ENCODE measurements at places on chromosomes 7 and 10. TPM values are rescaled to one million over a fixed set of nuclear protein-coding genes. Genes with fewer than 3 reads are reported as not detected.

DNA sequence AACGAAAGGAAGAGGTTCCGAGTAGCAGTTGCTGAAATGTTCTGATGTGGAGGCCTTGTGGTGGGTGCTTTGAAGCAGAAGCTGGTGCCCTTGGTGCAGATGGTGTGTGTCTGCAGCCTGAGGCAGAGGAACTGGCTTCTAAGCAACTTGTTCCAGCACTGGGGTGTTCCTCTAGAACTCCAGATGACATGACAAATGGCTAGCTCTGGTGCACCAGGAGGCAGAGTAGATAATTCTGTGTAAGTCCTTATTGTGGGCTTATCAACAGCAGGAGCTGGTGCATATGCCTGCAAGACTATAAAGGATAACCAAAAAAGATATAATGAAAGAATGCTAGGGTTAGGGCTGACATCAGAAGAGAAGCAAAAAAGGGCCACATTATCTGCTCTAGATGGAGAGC is 76.5 kb downstream of the ARL5B start:
- no peak for DNase-seq

The FEZF1 gene
- total RNA-seq, result not detected

- DNase-seq, result peak; percentile 5
These were observed 443.8 kb downstream of the MAGI2 start for GRCh38 chr7:79009647-79010046.

The OPN4 gene
- total RNA-seq, result not detected

The GRID2IP gene
- total RNA-seq, result not detected

- DNase-seq, result no peak
These were observed 295.1 kb downstream of the RPS24 start for GRCh38 chr10:78328592-78329404.

DNA sequence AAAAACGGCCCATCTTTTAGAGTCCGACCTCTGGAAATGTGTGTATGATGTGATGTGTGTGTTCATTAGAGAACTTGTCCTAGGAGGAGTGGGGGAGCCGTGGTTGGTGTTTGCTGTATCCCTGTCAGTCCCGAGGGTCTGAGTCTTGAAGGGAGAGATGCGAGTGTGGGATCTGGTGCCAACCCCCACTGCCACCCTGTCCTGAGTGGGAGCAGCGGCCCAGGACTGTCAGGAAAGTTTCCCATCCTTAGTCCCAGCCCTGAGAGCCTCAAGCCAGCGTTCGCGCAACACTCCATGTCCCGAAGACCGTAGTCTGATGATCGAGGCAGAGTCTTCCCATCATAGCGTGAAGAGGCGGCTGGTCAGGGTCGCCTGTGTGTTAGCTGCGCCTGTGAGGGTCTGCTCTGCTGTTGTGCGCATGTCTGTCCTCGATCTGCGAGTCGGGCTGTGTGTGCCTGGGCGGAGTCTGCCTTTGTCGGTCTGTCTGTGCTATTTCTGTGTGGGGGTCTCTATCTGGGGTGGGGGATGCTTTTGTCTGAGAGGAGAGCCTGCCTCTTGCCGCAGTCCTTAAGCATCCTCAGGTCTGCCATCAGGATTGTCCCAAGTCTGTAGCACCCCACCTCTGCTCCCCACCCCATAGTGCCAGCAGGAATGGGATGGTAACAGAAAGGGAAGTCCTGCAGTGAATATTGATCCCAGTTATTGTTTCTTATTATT is 514 bp upstream of the CHAT start:
- DNase-seq, result no peak

- DNase-seq, result no peak
These were observed 634.1 kb downstream of the ACTR3B start for GRCh38 chr7:153393666-153394065.

The FAM3C gene
- total RNA-seq, result 35.0 TPM

- DNase-seq, result peak; percentile 87
These were observed 243.9 kb downstream of the SNX13 start for GRCh38 chr7:17696422-17696821.

DNA sequence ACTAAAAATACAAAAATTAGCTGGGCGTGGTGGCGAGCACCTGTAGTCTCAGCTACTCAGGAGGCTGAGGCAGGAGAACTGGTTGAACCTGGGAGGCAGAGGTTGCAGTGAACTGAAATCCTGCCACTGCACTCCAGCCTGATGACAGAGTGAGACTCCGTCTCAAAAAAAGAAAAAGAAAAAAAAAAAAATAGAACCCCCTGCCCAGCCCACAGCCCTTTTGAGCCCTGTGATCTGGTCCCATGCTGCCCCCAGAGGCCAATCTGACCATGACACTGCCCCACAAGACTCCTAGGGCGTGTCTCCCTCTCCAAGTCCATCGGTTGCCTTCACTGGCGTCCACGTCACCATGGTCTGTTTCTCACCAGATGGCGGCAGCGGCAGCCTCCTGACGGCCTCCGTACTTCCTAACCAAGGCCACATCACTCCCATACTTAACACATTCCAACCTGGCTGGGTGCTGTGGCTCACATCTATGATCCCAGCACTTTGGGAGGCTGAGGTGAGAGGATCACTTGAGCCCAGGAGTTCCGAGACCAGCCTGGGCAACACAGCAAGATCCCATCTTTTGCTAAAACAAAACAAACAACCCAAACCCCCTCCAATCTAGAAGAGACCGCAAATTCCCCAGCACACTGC is 18.0 kb downstream of the STX1A start:
- peak; percentile 33 for DNase-seq

The NPFFR1 gene
- total RNA-seq, result not detected

The PTPRZ1 gene
- not detected for total RNA-seq

- DNase-seq, result peak; percentile 14
These were observed 565 bp downstream of the STRIP2 start for GRCh38 chr7:129434675-129435318.

DNA sequence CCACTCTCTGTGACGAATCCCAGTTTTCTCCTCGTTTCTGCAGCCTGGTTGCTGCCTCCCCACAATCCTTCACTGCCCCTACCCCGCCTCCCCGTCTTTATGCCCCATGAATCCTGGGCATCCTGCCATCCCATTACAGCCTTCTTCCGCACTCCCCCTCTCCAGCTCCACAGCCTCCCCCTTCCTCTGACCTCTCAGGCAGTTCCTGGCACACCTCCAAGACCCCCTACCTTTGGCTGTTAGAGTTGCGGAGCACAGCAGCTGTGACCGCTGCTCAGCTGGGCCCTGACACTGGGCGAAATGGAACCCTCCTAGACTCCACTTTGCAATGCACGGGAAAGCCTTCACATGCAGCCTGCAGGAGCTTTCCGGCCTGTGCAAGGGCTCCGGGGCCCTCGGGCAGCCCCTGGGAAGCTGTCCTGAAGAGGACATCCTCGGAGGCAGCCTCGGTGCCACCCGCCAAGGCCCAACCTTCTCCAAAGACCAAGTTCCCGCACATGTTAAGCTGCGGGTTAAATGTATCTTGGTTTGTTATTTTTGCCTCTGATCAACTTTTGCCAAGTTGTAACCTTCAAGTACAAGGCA is 400.7 kb upstream of the MKI67 start:
- DNase-seq, result no peak

The ANK3 gene
- 1.8 TPM for total RNA-seq

GRCh38 chr7:114085313-114085591 is 166.4 kb upstream of the PPP1R3A start:
- DNase-seq, result no peak

- no peak for DNase-seq
These were observed 104.9 kb upstream of the YAE1 start for GRCh38 chr7:39461263-39461820.

The FUOM gene
- total RNA-seq, result 28.1 TPM

DNA sequence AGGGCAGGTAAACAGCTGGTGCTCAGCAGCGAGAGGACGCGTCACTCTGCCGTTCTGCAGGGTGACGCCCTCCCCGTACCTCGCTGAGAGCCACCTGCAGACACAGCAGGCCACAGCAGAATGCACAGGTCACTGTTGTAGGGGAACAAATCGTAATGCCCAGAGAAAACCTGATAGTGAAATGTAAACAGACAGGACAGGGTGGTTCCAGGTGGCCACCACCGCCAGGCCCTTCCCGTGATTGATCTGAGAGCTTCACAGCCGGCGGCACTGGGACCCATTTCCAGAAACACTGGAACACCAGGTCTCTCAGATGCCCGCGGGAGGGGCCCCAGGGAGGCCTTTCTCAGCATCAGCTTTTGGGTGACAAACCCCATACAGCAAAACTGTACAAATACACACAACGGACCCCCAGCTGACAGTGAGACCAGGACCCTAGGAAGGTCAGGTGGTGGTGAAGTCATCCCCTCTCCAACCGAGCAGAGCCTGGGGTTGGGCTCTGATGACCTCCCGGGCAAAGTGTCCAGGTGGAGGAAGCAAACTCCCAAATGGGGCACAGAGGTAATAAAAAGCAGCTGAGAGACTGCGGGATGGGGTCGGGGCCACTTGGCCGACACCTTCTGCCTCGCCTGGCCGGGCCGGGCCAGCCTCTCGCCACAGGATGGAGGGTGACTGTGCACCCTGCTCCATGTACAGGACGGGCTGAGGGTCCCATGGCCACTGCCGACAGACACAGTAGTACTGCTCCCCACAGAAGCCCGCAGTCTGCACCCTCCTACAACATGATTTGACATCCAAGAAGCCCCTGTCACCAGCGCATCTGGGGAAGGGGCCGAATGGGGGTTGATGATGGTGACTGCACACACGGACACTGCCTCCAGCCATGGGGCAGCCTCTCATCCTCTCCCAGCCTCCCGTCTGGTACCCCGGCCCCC is 4.6 kb downstream of the BHLHA15 start:
- DNase-seq, result no peak

GRCh38 chr10:109851616-109852474 is 71.5 kb downstream of the XPNPEP1 start:
- DNase-seq, result no peak

The COL26A1 gene
- total RNA-seq, result not detected

DNA sequence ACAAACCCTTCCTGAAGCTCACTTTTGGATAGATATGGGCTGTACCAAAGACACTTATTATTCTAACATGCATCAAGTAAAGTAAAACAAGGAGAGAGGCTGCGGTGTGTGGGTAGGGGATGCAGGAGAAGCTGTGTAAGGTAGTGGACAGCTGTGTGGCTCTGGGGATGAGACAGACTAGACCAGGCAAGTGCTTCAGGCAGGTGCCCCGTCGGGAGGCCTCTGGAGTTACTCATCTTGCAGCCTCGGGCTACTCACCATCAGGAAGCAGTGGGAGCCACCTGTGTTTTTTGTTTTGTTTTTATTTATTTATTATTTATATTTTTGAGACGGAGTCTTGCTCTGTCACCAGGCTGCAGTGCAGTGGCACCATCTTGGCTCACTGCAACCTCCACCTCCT is 49.3 kb upstream of the NCAPG2 start:
- DNase-seq, result no peak

DNA sequence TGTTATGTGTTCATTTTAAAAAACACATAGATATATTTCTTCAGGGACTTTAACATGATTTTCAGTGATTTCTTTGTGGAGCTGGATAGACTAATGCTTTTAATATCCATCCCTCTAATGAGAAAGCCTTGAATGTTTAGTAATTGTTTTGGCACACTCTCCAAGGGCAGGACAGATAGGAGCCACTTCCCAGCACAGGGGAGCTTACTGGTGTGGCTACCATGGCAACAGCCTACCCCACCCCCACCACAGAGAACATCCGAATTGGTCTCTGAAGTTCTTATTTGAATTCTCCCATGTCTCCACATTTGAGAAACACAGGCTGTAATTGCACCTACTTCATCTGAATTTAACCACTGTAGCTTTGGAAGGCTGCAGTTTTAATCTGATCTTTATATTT is 87.7 kb downstream of the PRKG1 start:
- DNase-seq, result no peak

GRCh38 chr7:113998934-113999333 is 80.1 kb upstream of the PPP1R3A start:
- no peak for DNase-seq

GRCh38 chr7:36071605-36072004 is 81.4 kb upstream of the EEPD1 start:
- DNase-seq, result no peak

The TAC1 gene
- total RNA-seq, result not detected

The PDGFA gene
- total RNA-seq, result 4.7 TPM

- DNase-seq, result no peak
These were observed 220.1 kb upstream of the GHITM start for GRCh38 chr10:83919187-83919586.

DNA sequence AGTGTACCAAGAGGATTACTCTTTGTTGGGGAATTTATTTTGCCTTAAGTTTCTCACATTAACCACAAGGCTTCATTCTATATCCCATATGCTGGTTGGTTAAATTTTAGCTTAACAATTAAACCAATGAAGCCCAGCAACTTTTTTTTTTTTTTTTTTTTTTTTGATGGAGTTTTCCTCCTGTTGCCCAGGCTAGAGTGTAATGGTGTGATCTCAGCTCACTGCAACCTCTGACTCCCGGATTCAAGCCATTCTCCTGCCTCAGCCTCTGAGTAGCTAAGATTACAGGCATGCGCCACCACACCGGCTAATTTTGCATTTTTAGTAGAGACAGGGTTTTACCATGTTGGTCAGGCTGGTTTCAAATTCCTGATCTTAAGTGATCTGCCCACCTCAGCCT is 75.0 kb upstream of the MKX start:
- no peak for DNase-seq

DNA sequence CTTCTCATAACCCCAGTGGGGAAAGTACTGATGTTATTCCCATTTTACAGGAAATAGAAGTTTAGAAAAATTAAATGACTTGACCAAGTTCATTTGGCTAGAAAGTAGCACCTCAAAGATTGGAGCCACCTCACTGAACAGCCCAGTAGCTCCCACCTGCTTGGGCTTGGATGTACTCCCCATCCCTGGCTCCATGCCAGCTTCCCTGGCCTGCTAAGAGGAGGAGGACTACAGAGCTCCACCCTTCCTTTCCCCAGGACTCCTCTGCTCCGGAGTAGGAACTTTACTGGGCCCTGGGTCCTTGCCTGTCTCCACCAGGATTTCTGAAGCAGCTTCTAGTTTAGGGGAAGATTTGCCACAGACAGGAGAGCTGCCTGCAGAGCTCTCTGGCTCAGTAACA is 3.1 kb downstream of the HPS6 start:
- DNase-seq, result no peak

DNA sequence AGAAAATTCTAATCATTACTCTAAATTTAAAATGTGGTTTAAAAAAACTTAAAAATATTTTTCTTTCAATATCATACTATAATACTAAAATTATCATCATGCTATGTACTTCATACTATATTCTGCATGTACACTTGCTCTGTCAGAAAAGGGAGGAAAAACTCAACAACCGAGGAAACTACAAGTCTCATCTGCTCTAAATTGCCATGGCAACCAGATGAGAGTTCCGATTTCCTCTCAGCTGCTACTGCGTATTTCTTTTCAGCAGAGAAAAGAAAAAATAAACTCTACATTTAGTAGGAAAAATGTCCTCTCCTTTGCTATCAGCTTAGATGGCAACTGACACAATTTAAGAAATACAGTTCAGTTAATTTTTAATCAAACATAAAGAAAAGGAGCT is 178.9 kb downstream of the SRPK2 start:
- peak; percentile 20 for DNase-seq

The TRIM4 gene
- 15.3 TPM for total RNA-seq

DNA sequence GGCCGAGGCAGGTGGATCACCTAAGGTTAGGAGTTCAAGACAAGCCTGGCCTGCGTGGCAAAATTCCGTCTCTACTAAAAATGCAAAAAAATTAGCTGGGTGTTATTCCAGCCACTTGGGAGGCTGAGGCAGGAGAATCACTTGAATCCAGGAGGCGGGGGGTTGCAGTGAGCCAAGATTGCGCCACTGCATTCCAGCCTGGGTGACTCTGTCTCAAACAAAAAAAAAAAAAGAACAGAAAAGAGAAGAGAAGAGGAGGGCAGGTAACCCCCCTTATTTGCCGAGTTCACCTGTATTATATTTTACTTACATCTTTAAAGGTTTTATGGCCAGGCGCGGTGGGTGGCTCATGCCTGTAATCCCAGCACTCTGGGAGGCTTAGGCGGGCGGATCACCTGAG is 91.7 kb downstream of the RNF216 start:
- no peak for DNase-seq

- DNase-seq, result no peak
These were observed 31.0 kb upstream of the C10orf90 start for GRCh38 chr10:126701526-126701925.
